ENCODE measurements at places on chromosomes 5 and 9.

- DNase-seq, result no peak
Observed at GRCh38 chr9:135693265-135693664, 6.0 kb downstream of the SOHLH1 start.

DNA sequence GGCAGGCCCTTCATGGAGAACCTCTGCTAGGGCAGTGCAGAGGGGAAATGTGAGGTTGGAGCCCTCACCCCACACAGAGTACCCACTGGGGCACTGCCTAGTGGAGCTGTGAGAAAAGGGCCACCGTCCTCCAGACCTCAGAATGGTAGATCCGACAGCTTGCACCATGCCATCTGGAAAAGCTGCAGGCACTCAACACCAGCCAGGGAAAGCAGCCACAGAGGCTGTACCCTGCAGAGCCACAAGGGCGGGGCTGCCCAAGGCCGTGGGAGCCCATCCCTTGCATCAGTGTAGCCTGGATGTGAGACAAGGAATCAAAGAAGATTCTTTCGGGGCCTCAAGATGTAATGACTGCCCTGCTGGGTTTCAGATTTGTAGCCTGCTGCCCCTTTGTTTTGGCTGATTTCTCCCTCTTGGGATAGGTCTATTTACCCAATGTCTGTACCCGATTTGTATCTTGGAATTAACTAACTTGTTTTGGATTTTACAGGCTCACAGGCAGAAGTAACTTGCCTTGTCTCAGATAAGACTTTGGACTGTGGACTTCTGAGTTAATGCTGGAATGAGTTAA is 16.6 kb upstream of the ZDHHC11 start:
- no peak for DNase-seq

DNA sequence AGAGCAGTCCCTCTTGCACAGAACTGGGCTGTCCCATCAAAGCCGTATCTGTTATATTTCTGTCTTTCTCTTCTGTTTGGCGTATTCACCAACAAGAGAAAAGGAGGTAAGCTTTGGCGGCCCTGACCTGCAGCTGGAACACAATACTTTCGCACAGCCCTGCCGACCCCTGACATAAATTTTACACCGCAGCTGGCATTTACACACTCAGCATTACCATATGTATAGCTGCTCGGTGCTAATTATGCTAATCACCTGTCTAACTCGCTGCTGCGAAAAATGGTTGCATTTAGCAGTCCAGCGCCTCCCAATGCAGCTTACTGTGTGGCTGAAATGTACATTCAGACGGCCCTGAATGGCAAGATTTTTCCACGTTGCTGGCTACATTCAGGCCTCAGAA is 20.8 kb downstream of the PTCH1 start:
- peak; percentile 46 for DNase-seq

DNA sequence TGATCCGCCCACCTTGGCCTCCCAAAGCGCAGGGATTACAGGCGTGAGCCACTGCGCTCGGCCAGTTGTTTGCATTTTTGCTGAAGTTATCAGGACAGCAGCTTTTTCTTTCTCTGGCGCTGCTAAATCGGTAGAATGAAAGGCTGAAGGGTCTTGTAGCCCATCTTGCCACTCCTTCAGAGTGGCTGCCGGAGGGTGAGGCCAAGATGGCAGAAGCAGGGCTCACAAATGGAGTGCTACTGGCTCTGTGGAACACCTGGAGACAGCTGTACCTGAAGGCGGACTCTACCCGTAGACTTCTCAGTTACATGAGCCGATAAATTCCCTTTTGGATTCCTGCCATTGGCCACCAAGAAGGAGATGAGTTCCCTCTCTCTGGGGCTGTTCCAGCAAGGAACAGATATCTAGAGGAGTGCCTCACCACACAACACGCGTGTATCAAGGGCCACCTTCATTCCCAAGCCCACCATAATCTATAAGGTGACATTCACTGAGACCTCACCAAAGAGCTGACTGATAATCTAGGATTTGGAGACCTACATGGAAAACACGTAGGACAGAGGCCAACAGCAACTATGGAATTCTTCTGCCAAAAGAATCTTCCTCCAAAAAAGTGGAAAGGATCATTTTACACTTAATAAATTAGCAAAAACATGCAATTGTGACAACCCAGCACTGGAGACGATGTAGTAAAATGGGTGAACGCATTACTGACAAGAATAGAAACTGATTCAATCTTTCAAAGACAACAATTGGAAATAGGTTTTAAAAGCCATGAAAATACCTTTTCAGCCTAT is 21.8 kb downstream of the STK10 start:
- DNase-seq, result no peak

DNA sequence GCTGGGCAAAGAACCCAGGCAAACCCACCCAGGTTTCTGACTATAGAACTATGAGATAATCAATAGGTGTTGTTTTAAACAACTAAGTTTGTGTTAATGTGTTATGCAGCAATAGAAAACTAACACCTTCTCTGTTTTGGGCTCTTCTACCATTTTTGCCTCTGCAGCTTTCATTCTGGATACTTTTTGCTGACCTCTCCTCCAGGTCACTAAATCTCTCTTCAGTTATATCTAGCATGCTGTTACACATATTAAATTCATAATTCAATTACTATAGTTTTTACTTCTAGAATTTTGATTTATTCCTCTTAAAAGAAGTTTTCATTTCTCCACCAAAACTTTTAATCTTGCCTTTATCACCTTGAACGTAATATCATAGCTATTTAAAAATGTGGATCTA is 17.2 kb downstream of the MAPK9 start:
- DNase-seq, result no peak

GRCh38 chr9:119736491-119737454 is 367.5 kb upstream of the BRINP1 start:
- peak; percentile 53 for DNase-seq

- no peak for DNase-seq
Observed at GRCh38 chr9:131622523-131622922, 77.2 kb downstream of the PRRT1B start.

DNA sequence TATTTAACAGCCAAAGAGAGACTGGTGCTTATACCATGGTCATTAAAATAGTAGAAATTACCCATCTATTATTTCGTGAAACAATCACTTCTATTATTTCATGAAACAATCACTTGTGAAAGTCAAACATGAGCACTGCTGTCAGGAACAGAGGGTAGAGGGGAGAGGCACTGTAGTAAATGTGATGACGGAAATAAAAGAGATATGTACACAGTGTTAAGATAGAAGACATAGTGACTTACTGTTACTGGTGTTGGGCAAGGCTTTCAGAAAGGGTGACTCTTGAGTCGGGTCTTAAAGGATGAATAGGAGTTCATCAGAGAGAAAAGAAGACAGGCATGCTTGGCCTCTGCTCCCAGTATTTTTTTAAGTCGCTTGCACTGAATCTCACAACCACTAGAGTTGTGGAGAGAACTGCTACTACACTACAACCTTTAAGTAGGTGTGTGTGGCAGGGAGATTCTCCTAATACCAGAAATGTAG is 162.6 kb upstream of the GNA14 start:
- DNase-seq, result no peak

GRCh38 chr9:131856105-131856504 is 116.2 kb upstream of the RAPGEF1 start:
- no peak for DNase-seq

DNA sequence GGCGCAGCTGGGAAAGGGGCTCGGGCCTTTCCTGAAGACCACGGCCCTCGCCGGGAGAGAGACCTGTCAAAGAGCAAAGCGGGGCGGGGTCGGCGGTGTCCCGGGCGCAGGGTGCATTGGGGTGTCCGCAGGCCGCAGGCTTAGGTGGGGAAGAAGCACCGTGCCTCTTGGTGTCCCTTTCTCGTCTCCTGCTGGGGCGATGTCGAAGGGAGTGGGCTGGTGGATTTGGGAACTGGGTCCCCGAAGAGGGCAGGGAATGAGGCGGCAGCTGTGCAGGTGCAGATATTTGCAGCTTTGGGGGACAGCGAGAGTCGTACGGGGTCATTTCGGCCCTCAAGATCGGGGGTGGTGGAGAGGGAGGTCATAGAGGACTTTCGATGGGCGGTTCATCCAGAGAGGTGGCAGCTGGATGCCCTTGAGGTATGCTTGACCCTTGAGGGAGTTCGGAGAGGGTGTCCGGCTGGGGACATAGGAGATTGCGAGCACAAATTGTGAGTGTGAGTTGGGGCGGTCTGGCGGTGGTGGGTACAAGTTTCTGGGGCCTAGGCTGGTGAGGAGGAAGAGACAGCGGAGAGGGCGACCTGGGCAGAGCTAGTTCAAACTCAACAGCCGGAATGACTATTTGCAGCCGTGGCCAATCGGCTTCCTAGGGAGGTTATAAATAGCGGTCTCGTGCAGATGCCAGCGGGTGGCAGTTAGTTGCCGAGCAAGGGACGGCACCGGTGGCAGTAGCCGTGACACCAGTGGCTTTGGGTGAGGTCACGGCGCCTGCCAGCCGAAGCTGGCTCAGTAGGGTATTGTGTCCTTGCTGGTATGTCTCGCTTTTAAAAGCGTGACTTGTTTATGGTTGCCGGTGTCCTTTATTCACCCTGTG is 601 bp downstream of the NNT start:
- DNase-seq, result peak; percentile 23

DNA sequence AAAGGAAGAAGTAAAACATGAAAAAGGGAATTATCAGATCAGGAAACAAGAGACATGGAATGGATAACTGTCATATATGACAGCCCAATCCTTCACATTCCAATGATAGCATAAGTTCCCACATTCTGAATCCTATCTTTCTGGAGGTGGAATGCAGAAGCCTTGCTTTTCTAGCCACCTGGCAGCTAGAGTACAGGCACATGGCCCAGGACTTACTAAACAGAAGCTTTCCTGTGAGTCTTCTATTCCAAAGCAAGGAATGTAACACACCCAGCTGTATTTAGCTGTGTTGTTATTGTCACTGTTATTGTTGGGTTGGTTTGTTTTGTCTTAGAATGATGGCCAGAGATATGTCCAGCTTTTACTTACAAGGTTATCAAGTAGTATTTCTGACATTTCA is 780.5 kb upstream of the ZNF608 start:
- DNase-seq, result no peak

DNA sequence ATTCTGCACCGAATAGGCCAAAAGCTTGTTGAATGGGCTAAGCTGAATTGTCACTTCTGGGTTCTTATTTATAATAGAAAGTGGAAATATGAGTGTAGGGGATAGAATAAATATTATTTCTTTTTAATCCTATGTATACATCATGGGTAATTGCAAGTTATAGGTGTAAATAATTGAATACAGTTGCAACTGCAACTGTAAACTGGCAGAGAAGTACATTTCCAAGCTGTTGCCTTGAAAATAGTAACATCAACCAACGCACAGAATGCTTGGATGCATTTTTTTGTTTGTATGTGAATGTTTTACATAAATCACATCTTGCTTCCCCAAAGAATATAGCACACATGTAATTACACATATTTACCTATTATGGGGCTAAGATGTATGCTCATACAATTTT is 234.1 kb downstream of the NNT start:
- DNase-seq, result no peak

DNA sequence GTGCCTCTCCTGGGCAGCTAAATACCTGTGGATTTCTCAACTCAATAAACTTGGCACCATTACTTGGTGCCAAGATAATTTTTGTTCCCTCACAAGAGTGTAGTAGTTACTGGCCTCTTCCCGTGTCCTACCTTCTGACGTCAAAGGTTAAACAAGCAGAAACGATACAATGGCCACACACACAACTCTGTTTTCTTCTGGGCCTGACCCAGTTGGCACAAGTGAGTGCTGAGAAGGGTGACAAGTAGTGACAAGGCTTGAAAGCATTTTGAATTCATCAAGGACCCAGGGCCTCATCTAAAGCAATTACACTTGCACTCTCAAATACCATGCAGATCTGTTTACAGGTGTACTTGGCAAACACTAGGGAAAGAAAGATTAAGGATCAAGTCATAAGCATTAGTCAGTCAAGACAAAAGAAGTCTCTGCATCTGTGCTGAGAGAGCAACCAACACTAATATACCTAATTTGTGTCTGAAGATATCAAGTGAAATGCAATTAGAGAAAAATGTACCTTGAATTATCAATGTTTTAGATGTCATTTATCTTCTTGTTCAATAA is 30.8 kb downstream of the RASEF start:
- DNase-seq, result no peak

- peak; percentile 56 for DNase-seq
Observed at GRCh38 chr5:5140479-5141338, 579 bp downstream of the ADAMTS16 start.

- no peak for DNase-seq
Observed at GRCh38 chr5:80234116-80234948, 21.5 kb downstream of the SERINC5 start.

GRCh38 chr5:77379558-77380061 is 112.5 kb downstream of the WDR41 start:
- DNase-seq, result no peak

DNA sequence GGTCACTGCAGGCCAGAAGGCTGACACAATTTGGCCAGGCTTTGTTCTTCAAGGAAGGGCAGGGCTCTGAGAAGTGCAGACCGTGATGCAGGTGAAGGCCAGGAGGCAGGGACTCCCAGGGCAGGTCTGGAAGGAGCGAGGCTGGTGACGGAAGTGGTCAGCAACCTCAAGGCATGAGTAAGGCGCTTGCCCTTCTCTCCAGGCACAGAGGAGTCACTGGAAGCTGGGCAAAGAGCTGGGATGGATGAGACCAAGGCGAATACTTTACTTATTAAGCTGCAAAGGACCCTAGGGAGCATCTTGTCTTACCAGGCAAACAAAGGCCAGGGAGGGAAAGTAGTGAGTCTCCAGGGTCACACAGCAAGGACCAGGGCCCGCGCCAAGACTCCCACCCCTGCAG is 18.6 kb downstream of the IRF1 start:
- DNase-seq, result no peak
